ENCODE measurements at places on chromosomes 11 and 22.

- DNase-seq, result no peak
These were observed 13.1 kb downstream of the CELSR1 start for GRCh38 chr22:46524203-46524740.

GRCh38 chr11:70247710-70248072, 22.8 kb upstream of the PPFIA1 start:
- no peak for DNase-seq

- DNase-seq, result no peak
These were observed 9.6 kb upstream of the SYT8 start for GRCh38 chr11:1825039-1825740.

DNA sequence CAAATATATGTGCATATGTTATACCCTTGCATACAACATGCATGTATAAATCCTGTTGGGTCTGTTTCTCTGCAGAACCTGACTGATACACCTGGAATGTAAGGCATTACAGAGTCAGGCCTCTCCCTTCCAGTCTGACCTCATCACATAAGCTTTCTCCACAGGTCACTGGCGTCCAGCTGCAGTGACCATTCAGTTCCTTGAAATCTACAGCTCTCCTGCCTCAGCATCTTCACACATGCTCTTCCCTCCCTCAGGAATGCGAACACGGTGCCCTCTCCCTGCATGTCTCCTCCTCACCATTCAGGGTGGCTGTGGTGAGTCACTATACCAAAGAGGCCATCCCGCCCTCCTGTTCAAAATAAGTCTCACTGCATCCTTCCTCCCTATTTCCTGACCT, 657.8 kb upstream of the B3GAT1 start:
- no peak for DNase-seq

- DNase-seq, result no peak
These were observed 41.1 kb downstream of the PDGFD start for GRCh38 chr11:104122836-104123235.

DNA sequence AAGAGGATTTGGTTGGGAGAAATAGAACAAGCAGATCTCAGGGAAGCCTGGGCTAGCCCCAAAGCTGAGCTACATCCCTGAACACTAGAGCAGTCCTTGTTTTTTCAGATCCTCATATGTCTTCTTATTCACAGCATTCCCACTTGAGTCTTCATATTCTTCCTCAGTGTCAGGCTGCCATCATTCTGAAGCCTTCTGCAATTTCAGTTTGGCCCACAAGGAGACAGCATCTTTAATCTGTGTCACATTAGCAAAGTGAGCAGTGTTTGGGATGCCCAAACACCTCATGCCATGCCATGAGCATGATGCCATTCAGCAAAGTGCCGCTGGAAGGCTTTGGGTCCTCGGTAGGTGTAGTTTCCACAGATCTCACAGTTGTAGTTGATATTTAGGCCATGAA, 56.6 kb downstream of the SCN3B start:
- DNase-seq, result no peak

GRCh38 chr11:3171931-3172560, 6.9 kb upstream of the OSBPL5 start:
- no peak for DNase-seq

- DNase-seq, result no peak
These were observed 977 bp upstream of the SORL1-AS1 start for GRCh38 chr11:121453589-121454299.

Data from H54 (cell line).